ENCODE measurements at places on chromosomes 1 and 21. TPM values are rescaled to one million over a fixed set of nuclear protein-coding genes. Genes with fewer than 3 reads are reported as not detected.

DNA sequence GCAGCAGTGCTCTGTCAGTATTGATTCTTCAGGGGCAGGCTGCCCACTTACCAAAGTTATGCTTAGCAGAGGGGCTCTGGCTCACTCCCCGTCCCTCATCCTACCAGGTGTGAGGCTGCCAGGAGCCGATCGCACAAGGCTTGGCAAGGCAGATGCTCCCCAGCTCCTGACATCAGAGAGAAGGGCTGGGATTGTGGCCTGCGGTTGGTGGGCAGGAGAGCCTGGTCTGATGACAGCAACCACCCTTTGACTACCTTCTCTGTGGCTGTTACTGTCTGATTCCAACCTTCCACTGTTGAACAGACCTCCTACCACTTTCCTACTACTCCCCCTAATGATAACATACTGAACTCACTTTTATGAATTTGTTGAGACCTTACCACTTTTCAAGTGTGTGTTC lies 23.7 kb upstream of the WDR26 start:
- no peak for DNase-seq

DNA sequence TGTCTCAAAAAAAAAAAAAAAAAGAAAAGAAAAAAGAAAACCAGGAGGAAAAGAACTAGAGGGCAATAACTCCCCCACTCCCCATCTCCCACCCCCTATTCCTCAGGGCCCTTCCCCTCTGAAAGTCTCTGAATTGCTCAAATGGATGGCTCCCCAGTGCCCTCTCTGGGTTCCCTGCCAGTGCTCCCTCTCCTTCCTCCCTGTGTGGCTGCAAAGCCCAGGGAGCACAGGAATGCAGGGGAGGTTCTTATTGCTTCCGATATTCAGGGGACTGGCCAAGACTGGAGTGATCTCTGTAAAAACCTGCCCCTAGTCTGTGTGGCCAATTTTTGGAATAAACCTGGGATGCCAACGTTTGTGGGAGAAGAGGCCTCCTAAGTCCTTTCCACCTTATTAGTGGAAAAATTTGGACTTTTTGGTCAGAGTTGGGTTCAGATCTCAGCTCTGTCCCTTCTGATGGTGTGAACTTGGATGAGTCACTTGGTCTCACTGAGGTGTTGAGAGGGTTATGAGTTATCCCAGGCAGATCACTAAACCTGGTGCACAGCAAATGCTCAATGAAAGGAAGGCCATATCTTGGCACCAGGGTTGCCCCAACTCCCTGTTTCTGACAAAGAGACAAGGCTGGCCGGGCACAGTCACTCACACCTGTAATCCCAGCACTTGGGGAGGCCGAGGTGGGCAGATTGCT lies 13.4 kb upstream of the ARHGEF10L start:
- DNase-seq, result no peak

- no peak for DNase-seq
These were observed 58.3 kb downstream of the KIF21B start for GRCh38 chr1:200965111-200965805.

The SPRR2A gene
- not detected for total RNA-seq

The GBP3 gene
- 17.0 TPM for total RNA-seq

All from esophagus muscularis mucosa (tissue), 4 donors.